Testis (tissue), 5 donors: ENCODE measurements at places on chromosomes 2 and 18. TPM values are rescaled to one million over a fixed set of nuclear protein-coding genes. Genes with fewer than 3 reads are reported as not detected.

The ALPP gene
- not detected for polyA plus RNA-seq

DNA sequence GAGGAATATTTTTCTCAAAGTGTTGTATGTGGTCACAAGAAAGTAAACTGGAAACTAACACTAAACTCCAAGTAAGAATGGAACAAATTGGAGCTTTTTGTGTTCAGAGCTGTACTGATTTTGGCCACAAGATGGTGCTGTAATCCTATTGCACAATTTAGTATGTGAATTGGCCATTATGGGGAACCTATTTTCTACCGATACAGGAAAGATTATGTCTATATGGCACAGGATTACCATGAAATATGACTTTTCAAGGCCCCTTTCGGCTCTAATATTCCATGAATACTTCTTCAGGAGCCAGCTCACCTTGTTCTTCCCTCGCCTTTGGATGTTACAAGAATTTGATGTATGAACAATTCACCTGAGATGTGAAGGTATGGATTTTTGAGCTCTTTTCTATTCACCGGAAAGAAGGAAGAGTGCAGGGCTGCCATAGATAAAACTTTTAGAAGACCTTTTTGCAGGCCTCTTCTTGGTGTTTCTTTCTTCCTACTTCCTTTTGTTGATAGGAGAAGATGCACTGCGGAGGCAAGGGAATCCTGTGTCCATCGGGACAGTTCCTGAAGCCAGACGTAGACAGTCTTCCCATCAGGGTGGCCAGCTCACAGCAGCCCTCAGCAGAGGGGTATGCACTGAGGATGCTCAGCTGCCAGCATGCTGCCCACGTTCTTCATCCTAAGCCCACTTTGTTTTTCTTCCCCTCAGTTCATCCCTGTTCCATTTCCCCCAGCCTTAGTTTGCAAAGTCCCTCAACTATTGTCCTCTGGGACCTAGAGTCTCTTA is 13.3 kb downstream of the MRPL44 start:
- peak; percentile 74 for DNase-seq

The CYP1B1 gene
- 18.5 TPM for polyA plus RNA-seq

The CYP26B1 gene
- polyA plus RNA-seq: 31.6 TPM

The RSAD2 gene
- polyA plus RNA-seq: 2.3 TPM

DNA sequence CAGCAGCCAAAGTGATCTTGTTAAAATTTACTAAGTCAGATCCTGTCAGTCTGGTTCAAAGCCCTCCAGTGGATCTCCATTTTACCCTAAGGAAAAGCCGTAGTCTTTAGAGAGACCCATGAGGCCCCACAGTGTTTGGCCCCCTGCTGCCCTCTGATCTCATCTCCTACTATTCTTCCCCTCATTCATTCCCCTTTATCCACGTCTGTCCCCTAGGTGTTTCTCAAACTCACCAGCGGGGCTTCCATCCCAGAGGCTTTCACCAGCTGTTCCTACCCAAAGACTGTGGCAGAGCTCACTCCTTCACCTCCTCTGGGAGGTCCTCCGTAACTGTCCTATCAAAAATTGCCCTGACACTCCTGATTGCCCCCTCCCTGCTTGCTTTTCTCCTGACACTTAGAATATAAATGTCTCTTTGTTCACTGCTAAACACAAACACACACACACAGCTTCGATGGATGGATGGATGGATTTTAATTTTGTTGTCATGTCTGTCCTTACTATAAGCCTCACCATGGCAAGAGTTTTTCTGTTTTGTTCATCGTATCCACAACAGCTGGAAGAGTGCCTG is 26.1 kb downstream of the LIMS1 start:
- no peak for DNase-seq

The HRH4 gene
- 0.42 TPM for polyA plus RNA-seq

The NDC80 gene
- 12.9 TPM for polyA plus RNA-seq

The DCC gene
- polyA plus RNA-seq: 42.1 TPM
